ENCODE measurements at places on chromosomes 5 and 9.

DNA sequence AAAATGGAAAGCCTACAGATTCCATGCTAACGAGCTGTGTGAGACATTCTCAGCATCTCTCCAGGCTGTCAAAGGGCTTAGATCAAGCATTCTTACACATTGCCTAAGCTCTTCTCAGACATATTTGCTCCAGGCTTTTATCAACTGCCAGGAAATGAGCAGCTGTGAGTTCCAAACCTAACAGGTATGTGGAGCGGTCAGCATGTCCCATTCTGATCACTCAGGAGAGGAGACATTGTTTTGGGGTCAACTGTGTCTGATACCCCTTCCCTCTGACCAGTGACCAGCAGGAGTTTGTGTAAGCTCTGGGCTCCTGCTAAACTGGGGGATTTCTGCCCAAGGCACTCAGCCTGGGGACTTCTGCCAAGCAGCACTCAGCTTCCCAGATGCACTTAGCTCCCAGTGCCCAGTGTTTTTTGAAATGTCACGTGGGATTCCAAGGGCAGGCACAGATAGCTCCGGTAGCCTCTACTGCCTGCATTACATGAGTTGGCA, 229.1 kb downstream of the SEC61B start:
- no peak for DNase-seq

GRCh38 chr5:37789991-37790390, 49.9 kb downstream of the GDNF start:
- DNase-seq: no peak

- no peak for DNase-seq
Measured at GRCh38 chr9:22913026-22913425, 466.4 kb downstream of the DMRTA1 start.

DNA sequence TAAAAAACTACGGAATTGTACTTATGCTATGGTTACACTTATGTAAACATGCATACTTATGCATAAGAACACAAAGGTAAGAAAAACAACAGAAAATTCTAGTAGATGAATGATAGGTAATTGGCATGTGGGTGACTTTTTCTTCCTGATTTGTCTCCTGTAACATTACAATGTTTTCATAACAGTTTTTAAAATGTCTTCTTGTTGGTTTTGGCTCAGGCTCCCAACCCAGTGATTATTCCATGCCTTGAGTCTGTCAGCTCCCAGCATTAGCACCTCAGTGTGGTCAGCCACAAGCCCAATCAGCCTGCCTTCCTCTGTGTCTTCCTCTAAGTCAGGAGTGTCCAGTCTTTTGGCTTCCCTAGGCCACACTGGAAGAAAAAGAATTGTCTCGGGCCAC, 7.9 kb upstream of the FOXE1 start:
- no peak for DNase-seq

- DNase-seq: no peak
Measured at GRCh38 chr5:159533197-159533596, 202.9 kb upstream of the IL12B start.

DNA sequence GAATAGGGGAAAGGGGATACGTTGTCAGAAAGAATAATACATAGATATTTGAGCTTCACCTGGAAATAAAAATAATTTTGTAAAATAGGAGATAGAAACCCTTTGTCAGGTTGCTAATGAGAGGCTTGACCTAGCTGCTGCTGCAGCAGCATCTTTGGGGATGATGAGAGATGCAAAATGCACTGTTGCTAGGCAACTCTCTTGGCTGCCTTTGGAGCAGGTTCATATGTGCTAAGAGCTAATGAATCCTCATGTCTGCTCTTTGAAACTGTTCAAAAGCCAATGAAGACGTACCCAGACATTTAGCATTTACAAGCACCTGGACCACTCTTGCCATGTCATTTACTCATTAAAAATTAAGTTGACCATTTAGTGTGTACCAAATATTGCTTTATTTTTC, 121.7 kb downstream of the FOCAD start:
- DNase-seq: no peak

- peak; percentile 24 for DNase-seq
Measured at GRCh38 chr9:2620919-2621721, 467 bp upstream of the VLDLR start.

DNA sequence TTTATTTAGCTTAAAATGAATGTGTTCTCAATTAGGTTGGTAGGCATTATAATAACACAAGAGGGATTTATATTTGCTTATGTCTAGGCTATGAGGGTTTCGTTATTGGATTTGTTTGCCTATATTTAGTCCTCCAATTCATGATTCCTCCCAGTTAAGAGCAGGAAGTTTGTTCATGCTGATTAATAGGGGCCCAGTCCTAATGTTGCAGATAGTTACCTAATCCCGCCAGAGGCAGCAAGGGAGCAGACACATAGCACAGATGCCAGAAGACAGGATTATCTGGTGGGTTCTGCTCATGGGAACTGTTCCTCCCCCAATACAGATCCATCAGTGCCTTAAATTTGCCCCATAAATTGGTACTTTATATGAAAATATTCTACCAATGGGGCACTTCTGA, 100.8 kb upstream of the TLE4 start:
- no peak for DNase-seq

- DNase-seq: no peak
Measured at GRCh38 chr5:169943026-169943425, 37.3 kb downstream of the INSYN2B start.

DNA sequence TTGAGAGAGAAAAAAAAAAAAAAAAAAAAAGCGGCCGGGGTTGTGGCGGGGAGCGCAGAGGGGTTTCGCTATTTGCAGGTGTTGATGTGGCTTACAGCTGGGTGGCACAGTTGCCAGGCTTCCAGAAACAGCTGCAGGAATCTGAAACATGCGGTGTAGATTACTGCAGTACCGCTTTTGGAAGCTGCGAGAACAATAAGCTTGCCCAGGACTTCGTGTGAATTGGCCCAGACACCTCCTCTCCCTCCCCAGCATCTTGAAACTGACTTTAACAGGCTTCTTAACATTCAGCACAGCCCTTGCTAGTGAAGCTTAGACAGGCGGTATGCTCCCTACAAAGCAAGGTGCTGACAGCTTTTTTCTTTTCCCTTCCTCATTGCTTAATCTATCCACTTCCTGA, 104.0 kb downstream of the ATP10B start:
- no peak for DNase-seq

DNA sequence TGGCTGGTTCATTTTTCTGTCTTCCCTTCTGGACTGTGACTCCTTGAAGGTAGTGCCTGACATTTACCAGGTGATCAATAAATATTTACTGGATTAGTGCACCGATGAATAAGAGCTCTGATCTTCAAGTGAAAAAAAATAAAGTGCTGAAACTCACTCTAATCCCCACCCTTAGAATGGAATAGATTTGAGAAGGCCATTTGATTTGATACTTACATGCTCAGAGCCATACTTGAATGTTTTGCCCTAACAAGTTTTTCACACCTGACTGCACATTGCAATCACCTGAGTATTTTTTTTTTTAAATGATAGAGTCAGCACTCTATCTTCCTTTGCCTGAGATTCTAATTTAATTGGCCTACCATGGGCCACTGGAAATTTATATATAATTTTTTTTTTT, 105.7 kb downstream of the LRRC70 start:
- no peak for DNase-seq

GRCh38 chr5:59380350-59380951, 513.1 kb downstream of the PDE4D start:
- DNase-seq: no peak

DNA sequence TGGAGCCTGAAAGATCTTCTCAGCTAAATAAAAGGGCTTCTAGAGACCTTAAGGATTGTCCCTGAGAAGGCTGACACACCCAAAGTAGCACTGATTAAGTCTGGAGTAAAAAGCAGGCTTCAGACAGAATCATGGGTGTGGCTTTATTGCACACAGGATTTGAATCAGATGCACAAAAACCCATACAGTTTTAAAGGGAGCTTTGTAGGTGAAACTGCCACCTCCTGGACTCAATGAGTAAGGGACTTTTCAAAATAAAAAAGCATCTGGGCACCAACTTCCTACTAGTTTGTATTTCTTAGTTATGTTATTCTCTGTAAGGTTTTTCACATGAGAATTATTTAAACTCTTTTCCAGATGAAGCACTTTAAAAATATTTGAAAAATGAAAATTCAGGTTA, 129.4 kb downstream of the EDIL3 start:
- DNase-seq: no peak

DNA sequence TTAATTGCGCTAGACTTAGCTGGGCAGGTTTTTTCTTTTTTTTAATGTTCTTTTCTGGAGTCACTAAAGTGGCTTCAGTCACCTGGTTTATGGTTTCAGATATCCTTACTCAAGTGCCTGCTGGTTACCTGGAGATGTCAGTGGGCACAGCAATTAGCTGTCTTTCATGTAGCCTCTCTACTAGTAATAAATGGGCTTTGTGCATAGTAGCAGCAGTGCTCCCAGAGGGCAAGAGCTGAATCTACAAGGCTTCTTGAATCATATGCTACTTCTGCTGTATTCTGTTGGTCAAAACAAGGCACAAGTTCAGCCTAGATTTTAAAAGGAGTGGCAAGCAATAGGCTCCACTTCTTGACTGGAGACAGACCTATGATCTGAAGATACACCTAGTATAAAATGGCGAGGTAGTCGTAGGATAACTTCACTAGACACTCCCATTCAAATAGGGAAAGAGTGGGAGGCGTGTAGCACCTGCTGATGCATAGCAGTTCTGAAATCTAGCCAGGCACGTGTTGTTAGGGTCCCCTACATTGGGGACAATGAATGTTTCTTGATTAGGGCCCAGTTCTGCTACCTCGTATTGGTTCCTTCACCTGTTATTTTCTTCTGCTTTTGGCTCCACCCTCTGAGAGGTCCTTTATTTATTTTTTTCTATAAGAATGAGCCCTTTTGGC, 7.0 kb downstream of the SCAMP1 start:
- no peak for DNase-seq

- no peak for DNase-seq
Measured at GRCh38 chr9:77751341-77752091, 103.4 kb upstream of the GNA14 start.

DNA sequence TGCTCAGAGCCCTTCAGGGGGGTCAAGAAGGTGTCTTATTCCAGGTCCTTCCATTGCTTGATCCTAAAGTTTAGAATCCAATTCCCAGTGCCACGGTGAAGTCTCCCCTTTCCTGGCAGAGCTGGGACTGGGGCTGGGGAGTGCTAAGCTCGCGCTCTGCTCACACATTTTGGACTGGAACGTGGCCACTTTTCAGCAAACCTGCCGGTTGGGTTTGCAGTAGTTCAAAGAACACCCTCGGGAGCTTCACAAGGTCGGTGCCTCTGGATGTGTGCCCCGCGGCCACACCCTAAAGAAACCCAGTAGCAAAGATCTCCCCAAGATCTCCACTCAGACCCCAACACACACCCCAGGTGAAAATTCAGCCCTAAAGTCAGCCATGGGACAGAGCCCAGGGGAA, at the start of gene C9orf152:
Gene C9orf152, minus strand, starts transcription at position 129 of the 400 bp plus-strand sequence. CDS start 580 bp downstream, outside the sequence.
- DNase-seq: no peak

DNA sequence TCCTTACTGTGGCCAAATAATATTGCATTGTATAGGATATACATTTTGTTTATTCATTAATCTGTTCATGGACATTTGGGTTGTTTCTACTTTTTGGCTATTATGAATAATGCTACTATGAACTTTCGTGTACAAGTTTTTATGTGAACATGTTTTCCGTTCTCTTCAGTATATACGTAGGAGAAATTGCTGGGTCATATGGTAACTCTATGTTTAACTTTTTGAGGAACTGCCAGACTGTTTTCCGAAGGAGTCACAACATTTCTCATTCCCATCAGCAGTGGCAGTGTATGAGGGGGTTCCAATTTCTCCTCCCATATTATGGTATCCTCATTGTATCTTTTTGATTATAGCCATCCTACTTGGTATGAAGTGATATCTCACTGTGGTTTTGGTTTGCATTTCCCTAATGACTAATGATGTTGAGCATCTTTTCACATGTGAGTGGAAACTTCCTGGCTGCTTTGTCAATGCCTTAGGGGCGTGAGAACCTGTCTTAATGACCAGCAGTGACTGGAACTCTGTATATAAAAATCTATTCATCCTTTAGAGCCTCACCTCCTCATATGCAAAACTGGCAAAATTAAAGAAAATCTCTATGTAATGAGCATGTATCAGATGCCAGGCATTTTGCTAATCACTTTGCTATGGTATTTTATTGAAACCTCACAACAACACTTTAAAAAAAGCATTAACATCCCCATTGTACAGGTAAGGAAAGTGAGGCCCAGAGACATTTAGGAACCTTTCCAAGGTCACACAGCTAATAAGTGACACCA, 47.8 kb upstream of the TGFBR1 start:
- no peak for DNase-seq

DNA sequence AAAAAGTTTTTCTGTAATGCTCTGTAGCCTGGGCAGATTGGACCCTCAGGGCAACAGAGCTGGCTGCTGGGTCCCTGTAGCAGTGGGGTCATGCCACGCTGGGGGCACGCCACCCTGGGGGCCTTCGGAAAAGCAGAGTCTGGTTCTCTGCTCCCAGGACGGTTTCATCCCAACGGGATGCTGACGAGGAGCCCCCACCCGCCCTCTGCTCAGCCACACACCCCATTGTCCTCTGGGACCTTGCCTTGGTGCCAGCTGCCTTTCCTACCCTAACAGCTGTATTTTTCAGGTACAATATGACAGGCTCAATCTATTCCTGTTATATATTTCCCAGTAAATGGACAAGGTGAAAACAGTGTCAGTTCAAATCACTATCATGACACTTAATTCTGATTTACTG, 29.0 kb upstream of the MVB12B start:
- no peak for DNase-seq
